ENCODE measurements at places on chromosomes 3 and 15. TPM values are rescaled to one million over a fixed set of nuclear protein-coding genes. Genes with fewer than 3 reads are reported as not detected.

CACNA2D3 gene
- 0.14 TPM for total RNA-seq

MBD4 gene
- 26.0 TPM for total RNA-seq

KLHL40 gene
- not detected for total RNA-seq

FBXW12 gene
- total RNA-seq: not detected

ARPIN gene
- total RNA-seq: 3.1 TPM

DNA sequence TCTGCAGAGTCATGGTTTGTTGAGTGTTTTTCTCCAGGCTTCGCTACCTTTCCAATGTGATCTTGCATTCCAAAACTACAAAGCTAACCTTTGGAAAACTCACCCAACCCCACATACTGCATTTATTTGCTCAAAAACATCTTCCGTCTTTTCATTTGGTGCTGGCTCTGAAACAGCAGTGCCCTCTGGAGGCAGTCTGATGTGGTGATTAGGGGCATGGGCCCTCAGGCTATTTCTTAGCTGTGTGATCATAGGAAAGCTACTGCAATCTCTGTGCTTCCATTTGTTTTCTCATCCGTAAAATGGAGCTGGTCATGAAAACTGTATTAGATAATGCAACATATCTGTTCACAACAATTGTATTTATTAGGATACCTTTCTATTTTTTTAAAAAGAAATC lies 47.0 kb downstream of the MTHFS start:
- DNase-seq: peak; percentile 32

DNA sequence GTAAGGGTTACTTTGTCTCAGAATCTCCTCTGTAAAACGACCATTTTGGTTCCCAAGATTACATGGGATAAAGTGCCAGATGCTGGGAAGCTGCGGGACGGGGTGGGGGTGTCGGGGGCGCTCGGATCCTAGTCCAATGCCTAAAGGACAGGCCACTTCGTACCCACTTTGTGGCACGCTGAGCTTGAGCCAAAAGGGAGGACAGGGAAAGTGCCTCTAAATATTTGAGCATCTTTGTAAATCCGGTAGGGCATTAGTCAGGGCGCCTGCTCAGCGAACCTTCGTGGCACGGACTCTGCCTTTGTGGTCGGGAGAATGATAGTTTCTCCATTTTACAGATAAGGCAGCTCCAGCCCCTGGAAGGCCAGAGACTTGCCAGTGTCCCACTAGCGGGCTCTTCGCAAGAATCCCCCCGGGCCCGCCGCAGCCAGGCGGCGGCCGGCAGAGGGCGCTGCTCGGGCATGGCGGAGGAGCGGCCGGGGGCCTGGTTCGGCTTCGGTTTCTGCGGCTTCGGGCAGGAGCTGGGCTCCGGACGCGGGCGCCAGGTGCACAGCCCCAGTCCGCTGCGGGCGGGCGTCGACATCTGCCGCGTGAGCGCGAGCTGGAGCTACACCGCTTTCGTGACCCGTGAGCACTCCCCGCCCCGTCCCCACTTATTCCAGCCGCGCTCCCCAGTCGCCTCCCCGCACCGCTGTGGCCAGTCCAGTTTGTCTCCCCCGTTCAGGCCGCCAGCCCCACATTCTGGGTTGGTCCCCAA lies 1.8 kb downstream of the RCCD1 start:
- DNase-seq: no peak

GRCh38 chr3:94626573-94626972 lies 563.7 kb downstream of the NSUN3 start:
- DNase-seq: peak; percentile 17

DNA sequence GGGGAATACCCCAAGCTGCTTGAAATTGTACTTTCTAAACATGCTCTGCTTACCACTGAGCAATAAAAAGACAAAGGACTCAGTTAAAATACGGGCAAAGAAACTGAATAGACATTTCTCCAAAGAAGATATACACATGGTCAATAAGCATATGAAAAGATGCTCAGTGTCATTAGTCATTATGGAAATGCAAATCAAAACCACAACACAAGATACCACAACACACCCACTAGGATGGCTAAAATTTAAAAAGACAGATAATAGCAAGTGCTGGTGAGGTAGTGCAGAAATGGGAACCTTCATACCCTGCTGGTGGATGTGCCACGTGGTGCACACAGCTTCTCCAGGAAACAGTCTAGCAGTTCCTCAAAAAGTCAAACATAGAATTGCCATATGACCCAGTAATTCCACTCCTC lies 21.3 kb downstream of the LRIG1 start:
- no peak for DNase-seq

DNA sequence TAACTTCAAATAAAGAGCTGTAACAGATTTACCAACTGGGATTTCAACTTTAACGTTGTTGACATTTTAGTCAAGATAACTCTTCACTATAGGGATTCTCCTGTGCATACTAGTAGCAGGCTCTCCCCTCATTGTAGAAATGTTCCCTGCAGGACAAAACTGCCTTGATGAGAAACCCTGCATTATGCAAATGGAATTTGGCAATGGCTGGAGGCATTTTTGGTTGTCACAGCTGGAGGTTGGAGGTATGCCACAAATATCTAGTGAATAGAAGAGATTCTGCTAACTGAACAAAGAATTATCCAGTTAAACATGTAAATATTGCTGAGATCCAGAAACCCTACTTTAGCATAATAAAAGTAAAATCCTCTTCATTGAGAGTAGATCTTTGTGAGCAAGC lies 928.8 kb upstream of the ALCAM start:
- peak; percentile 42 for DNase-seq

- no peak for DNase-seq
Measured at GRCh38 chr3:15265655-15266509, 59.8 kb downstream of the CAPN7 start.

Data from HT1080 (cell line).